ENCODE measurements at places on chromosomes 1 and 21. TPM values are rescaled to one million over a fixed set of nuclear protein-coding genes. Genes with fewer than 3 reads are reported as not detected.

INTS7 gene
- total RNA-seq = 37.2 TPM

FMO2 gene
- total RNA-seq = not detected

FCER1A gene
- total RNA-seq = not detected

ATF6 gene
- 21.2 TPM for total RNA-seq

CD1D gene
- not detected for total RNA-seq

KMO gene
- not detected for total RNA-seq

PHF13 gene
- total RNA-seq = 13.8 TPM

ENSA gene
- 205 TPM for total RNA-seq

PKNOX1 gene
- total RNA-seq = 32.0 TPM

ELK4 gene
- 115 TPM for total RNA-seq

SERPINC1 gene
- not detected for total RNA-seq

EFNA1 gene
- not detected for total RNA-seq

HSPA6 gene
- total RNA-seq = 1.1 TPM

RGS13 gene
- not detected for total RNA-seq

ETV3L gene
- total RNA-seq = not detected

PLA2G4A gene
- total RNA-seq = not detected

PDPN gene
- total RNA-seq = not detected

C1orf56 gene
- total RNA-seq = 1.2 TPM

C1QTNF12 gene
- total RNA-seq = 1.5 TPM

AADACL4 gene
- not detected for total RNA-seq

PLA2G2F gene
- total RNA-seq = not detected

FLG2 gene
- not detected for total RNA-seq

BSND gene
- total RNA-seq = not detected

CD5L gene
- total RNA-seq = not detected

CD34 gene
- not detected for total RNA-seq

TDRD10 gene
- not detected for total RNA-seq

TMEM240 gene
- 0.39 TPM for total RNA-seq

B3GALT6 gene
- total RNA-seq = 32.5 TPM

OPRD1 gene
- not detected for total RNA-seq

OR2M3 gene
- total RNA-seq = not detected

HIVEP3 gene
- total RNA-seq = 38.5 TPM

OR14A2 gene
- not detected for total RNA-seq

BLACAT1 gene
- total RNA-seq = 0.51 TPM

RBM15 gene
- 57.4 TPM for total RNA-seq

PCAT6 gene
- not detected for total RNA-seq

SPRR1A gene
- total RNA-seq = not detected

SELL gene
- total RNA-seq = 330 TPM

FOXD2 gene
- 0.20 TPM for total RNA-seq

SPRR2B gene
- not detected for total RNA-seq

FMO3 gene
- not detected for total RNA-seq

KLHDC9 gene
- not detected for total RNA-seq
